Urinary bladder (tissue), 4 donors: ENCODE measurements at places on chromosomes 7 and 10.

DNA sequence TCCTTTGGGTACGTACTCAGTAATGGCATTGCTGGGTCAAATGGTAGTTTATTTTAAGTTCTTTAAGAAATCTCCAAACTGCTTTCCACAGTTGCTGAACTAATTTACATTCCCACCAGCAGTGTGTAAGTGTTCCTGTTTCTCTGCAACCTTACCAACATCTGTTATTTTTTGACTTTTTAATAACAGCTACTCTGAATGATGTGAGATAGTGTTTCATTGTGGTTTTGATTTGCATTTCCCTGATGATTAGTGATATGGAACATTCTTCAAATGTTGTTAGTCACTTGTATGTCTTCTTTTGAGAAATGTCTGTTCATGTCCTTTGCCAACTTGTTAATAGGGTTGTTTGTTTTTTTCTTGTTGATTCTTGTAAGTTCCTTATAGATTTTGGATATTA, 558.9 kb downstream of the SH2D4B start:
- DNase-seq, result no peak

GRCh38 chr10:92690915-92691590, 1.3 kb downstream of the HHEX start:
- DNase-seq, result no peak

DNA sequence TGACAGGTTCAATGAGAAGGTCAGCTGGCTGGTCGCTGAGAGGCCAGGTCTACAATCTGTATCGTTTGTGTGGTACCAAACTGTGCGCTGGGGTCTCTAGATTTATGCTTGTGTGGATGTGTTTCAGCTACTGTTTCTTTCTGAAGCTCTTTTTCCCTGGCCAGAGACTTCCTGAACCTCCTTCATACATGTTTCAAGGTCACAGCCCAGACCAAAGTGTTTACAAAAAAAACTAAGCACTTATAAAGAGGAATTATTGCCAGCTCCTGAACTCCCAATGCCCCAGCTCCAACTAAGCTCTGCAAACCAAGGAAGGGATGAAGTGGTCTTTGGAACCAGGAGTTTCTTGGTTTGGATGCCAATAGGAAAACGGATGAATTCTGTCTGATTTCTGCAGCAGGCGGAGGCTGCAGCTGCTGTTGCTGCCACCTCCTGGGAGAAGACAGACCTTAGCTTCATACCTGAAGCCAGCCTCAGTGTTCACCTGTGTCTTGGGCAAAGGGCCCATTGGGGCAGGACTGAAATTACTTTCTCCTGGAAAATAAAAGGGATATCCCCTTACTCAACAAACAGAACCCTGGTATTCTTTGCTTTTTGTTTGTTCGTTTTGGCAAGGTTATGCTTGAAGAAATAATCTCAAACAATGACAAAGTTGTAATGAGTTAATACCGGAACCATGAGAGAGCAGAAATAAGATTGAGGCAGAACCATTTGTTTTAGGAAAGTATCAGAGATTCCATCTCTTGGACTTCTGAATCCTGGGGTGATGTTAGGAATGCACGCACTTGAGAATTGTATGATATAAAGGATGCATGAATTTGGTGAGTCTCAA, 24.6 kb upstream of the MKLN1 start:
- DNase-seq, result no peak

DNA sequence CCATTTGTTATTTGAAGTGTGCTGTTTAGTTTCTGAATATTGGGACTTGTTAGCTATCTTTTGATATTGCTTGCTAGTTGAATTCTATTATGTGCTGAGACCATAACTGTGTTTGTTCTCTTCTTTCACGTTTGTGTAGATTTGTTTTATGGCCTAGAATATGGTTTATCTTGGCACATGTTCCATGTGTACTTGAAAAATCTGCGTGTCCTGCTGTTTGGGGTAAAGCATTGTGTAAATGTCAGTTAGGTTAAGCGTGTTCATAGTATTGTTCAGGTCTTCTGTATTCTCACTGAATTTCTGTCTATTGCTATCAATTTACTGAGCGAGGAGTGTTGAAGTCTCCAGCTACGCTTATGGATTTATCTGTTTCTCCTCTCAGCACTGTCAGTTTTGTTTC, 19.4 kb downstream of the MMP21 start:
- no peak for DNase-seq

DNA sequence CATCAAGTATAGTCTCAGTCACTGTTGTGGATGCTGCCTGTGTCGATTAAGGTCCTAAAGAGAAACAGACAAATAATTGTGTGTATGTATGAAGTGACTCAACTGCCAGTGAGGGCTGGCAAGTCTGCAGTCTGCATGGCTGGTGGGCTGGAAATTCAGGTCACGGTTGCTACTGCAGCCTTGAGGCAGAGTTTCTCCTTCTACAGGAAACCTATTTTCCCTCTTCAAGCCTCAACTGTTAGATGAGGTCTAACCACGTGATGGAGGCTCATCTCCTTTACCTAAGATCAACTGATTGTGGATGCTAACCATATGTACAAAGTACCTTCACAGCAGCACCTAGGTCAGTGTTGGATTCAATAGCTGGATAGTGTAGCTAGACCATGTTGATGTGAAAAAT, 29.9 kb downstream of the MBL2 start:
- no peak for DNase-seq
